ENCODE measurements at places on chromosomes 5 and 9.

- no peak for DNase-seq
These were observed 20.5 kb downstream of the SLC6A3 start for GRCh38 chr5:1424716-1425115.

GRCh38 chr5:103560826-103561225 lies 1.8 kb downstream of the NUDT12 start:
- no peak for DNase-seq

DNA sequence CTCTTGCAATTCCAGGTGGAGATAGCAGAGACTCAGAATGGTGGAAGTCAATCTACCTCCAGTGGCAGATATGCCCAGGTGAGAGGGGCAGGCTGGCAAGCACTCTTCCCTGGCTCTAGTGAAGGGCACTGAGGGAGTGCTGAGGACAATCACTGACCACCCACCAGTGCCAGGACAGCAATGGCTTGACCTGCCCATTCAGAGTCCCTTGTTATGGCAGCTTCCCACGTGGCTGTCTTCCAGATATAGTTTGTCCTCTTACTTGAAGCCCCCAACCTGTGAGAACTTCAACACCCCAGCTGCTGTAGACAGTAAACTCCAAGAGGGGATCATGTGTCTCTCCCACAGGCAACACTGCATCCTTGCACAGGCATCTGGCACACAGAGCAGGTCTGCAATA lies 104.7 kb downstream of the LHFPL2 start:
- DNase-seq, result no peak

DNA sequence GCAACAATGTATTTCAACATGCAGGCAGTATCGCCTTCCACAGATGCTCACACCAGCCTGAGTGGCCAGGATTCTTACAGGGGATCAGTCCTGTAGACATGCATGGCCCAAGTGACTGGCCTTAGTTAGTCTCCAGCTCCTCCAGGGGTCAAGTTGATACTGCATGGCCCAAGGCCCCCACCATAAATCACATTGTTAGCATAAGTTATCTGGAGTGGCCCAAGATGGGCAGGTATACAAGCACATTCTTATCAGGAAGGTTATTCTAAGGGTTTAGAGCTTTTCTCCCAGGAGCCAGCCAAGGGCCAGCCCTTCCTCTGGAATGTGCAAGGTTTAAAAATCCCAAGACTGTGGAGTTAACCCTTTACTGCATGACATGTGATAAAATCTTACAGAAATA lies 230.9 kb upstream of the NFIL3 start:
- DNase-seq, result no peak

GRCh38 chr9:90290716-90291485 lies 351.7 kb downstream of the DIRAS2 start:
- DNase-seq, result no peak

GRCh38 chr9:92010705-92011536 lies 60.9 kb upstream of the ROR2 start:
- no peak for DNase-seq

Data from stimulated activated CD4-positive, alpha-beta T cell treated with anti-CD3 and anti-CD28 coated beads, TNF-alpha, amount 100 ng/mL, for 1 hour (primary cell).